Kidney (tissue), 22 donors: ENCODE measurements at places on chromosomes 16 and 17.
A peak's percentile ranks its signal among the peaks of the same experiment; 100 is the strongest.

GRCh38 chr16:48611329-48612137, 1.6 kb upstream of the N4BP1 start:
- DNase-seq: no peak

DNA sequence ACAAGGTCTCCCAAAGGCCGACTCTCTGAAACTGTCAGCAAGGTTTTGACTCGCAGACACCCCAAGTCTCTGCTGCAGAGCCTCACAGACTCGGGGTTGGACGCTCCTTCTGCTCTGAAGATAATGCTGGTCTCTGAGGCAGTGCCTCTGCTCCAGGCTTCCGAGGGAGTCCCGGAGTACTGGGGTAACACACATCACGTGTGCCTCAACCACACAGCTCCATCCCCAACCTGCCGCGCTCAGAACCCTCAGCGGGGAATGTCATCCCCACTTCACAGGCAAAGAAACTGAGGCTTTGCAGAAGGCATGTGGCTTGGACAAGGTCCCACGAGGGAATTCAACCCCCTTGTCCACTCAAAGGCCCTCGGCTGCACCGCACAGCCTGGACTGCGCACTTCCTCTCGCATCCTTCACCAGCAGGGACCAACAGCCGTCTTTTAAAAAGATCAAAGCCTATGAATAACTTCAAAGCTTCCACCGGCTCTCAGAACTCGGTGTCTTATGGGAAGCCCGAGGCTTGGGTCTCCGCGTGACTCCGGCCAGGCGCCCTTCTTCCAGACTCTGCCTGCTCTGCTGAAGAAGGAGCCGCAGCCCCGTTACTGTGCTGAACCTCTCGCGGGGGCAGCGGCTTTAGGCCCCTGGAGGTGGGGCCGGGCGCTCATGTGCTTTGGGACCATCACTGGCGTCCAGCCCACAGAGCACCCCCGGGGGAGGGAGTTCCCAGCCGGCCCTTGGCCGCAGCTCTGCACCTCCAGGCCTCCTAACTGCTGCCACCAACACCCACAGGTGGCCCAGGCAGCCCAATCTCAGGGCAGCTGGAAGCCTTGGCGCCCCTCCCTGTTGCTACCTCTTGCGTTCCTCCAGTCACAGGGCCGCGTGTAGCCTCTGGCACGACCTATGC, 2.2 kb downstream of the TMEM204 start:
- no peak for DNase-seq

- no peak for DNase-seq
Observed at GRCh38 chr16:50505115-50505514, 43.1 kb upstream of the NKD1 start.

DNA sequence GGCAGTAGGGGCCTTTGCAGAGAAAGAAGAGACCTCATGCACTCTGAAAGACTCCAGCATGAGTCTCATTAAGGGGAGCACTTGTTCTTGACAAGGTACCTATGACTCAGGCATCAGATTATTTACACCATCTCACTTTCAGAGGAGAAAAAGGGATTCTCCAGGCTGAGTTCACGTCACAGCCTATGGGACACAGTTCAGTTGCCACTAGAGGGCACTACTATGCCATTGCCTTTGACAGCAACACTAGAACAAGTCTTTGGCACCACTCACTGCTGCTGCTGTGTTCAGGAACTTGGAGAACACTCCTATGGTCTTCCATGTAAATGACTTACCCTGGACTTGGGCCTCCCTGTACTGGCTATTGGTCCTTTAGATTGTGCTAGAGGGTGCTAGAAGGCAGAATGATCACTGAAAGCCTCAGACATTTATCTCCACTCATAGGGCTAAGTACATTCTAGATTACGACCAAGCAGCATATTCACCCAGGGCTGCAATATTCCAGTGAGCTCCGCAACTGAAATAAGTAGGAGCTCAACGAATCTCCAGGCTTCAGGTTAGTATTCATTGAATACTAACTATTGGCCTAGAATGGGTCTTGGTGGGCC, 225.1 kb upstream of the CA10 start:
- peak; percentile 74 for DNase-seq

- DNase-seq: no peak
Observed at GRCh38 chr17:37698911-37699255, 46.0 kb downstream of the HNF1B start.

DNA sequence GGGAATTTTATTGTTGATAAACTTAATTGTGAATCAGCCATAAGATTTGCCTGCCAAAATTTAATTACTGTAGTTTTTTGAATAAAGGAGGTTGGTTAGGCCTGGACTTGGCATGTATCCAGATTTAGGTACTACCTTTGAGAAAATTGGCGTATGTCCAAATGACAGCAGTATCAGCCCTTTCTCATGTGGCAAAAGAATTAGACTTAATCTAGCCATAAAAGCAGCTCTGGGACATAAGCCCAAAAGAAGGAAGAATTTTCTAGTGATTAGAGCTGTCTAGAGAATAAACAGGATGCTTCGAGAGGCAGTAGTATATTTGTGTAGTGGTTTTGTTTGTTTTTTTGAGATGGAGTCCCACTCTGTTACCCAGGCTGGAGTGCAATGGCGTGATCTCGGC, 27.7 kb downstream of the PPM1E start:
- no peak for DNase-seq

GRCh38 chr17:50144845-50145531, 5.5 kb downstream of the PPP1R9B start:
- no peak for DNase-seq

DNA sequence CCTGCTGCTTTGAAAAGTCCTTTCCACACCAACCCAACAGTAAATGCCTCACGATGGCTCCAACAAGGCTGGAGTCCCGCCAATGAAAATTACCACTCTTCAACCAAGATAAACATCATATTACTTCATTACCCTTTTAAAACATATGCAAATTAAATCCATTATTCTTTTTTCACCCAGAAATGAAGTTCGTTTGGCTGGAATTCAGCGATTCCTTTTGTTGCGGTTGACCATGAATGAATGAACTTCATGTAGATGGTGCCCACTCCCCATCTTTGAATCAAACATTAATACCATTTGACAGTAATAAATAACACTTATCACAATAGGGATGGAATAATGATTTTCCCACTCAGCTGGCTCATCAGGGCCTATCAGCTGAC, 211.5 kb upstream of the TOX3 start:
- DNase-seq: no peak

DNA sequence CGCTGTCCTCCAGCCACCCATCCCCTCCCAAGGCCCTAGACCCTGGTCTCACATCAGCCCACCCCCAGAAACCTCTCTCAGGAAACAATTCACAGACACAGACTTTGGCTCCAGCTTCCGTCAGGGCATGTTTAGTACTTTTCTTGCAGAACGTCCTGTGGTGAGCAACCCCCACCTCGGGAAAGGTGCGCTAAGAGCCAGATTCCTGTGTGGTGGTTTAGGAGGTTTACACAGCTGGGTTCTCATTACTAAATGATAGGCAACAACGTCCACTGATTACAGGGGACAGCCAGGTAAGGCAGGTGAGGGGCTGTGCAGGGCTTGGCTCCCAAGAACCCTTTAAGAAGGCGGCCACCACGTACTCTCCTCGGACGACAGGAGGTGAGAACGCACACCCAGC, 29.3 kb downstream of the KIFC3 start:
- DNase-seq: no peak

- DNase-seq: no peak
Observed at GRCh38 chr16:84528322-84528721, 23.9 kb upstream of the MEAK7 start.

GRCh38 chr17:67386965-67387551, 10.0 kb downstream of the PITPNC1 start:
- peak; percentile 71 for DNase-seq

DNA sequence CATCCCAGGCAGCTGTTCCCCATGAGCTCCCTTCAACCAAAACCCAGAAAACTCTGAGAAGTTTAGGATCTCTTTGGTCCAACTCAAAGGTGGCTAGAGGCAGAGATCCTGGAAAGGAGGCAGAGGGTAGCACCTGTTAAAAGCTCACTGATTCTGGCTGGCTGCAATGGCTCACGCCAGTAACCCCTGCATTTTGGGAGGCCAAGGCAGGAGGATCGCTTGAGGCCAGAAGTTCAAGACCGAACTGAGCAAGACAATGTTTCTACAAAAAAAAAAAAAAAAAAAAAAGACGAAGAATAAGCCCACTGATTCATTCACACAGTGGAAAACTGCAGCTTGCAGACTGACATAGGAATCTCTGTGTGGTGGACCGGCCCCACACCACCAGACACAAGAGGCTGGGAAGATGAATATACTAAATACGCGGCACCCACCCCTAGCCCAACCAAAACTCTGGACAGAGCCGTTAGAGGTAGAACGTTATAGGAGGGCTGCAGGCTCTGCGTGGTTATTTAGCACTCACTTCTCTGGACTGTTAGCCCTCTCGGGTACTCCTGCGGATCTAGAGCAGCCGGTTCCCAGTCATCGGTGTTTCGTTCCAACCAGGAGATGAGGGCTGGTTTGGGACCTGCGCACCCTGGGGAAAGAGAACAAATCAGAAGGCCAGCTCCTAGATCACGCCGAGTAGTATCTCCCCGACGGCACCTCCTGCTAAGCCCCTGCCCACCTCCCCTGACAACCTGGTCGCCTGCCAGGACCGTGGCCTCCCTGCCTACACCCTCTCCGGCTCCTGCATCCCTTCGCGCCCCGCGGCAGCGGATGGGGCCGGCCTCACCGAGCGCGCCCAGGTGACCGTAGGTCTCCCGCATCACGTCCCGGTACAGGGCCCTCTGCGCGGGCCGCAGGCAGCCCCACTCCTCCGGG, 925 bp downstream of the ZNF689 start:
- DNase-seq: peak; percentile 62

DNA sequence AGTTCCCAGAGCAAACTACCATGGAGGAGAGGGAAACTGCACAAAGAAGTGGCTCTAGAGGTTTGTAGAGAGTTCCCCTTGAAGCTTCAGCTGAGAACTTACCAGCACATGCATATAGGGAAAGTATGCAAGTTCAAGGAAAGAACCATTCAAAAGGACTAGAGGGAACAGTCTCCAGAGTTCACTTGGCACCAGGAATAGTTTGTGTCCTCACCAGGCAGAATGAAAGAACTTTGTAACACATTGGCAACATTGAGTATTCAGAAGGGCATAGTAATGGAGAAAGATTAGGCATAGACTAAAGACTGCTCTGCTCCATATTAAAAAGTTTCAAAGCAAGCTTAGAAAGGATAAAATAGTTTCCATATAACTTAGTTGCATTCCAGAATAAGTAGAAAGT, 155.4 kb upstream of the TOM1L1 start:
- DNase-seq: no peak

DNA sequence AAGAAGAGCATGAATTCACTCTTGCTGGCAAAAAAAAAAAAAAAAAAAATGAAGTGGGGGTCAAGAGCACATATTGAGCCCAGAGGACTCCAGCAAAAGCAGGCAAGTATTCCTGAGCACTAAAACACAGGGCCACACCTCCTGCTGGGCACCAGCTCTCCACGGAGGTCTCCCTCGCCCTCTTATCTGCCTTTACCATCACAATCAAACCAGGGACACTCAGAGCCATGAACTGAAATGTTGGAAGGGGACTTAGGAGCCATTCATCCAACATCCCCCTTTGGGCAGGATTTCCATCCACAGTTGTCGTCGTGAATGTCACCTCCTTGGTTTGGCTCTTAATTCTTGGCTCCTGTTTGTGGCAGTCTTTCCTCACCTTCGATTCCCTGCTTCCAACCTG, 89.8 kb upstream of the GNAO1 start:
- no peak for DNase-seq

DNA sequence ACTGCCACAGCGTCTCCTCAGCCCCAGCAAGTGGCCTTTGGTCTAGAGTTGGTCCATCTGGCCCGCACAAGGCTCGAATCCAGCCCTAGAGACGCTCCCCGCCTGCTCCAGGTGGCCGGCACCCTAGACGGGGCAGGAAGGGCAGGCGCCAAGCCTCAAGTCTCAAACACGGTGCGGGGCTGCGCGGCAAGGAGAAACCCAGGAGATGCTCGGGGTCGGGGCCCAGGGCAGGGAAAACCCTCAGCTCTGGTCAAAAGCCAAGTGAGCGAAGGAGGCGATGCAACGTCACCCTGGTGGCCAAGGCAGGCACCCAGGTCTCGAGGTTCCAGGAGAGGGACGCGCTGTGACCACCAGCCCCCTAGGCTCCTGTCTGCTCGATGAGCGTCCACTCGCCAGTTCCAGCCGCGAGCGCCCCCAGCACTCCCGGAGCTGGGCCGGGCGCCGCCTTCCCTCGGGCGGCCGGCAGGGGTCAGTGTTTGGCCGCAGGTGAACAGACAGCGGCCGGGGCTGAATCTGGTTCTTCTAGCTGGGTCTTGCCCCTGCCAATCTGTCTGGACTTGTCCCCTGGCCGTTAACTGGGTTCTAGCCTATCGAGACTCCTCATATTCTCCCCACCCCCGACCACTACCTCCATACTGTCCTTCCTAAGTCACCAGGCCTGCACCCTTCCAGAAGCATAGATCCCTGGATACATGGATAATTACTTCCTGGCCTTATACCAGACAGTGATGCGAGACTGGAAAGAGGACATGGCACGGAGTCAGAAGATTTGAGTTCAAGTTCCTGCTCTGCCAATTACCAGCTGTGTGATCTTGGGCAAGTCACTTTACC, 44.0 kb downstream of the PRAC1 start:
- peak; percentile 83 for DNase-seq

- DNase-seq: no peak
Observed at GRCh38 chr16:68754084-68754792, 17.1 kb downstream of the CDH1 start.

DNA sequence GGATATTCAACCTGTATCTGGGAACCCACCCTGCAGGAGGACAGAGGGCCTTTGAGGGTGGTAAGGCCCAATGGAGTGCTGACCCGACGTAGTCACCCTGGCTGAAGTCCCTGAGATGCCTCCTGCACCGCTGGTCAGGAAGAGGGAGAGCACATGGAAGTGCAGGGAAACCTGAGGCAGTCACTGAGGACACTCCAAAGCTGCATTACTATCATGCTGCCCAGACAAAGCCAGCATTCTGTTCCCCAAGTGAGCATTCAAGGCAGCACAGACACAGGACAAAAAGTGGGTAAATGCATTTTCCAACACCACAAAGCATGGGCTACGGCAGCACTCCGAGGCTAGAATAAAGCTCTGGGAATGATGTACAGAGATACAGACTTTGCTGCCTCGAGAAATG, 46.8 kb upstream of the BCAR1 start:
- DNase-seq: no peak

DNA sequence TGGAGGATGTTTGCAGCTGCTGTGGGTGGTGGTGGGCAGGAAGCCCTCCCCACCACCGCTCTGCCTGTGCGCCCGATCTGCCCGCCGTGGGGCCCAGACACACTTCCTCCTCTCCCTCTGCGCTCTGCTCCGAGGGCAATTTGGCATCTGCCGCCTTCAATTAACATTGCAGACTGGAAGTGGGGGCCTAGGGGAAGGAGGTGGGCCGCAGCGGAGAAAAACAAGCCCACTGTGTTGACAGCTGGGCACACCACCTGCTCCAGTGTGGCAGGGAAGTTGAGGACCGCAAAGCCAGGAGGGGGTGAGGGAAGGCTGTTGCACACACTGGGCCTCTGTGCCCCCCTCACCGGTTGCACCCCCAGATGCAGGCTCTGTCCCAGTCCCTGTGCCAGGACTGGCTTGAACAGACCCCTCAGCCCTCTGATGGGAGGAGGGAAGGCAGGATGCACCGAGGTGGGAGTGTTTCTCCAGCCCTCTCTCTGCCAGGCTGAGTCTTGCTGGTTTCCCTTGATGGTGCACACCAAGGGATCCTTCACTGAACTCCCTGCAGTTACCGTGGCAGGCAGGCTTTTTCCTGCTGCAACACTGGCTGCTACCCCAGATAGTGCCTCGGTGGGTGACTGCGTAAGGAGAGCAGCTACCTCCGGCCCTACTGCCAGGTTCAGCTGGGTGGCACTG, 72.8 kb upstream of the MED9 start:
- DNase-seq: peak; percentile 51
